Activated T-helper 1 cell treated with anti-CD3 and anti-CD28 coated beads, Interleukin-12 subunit alpha, Interleukin-12 subunit beta, Interleukin-2, Interleukin-4 antibody, amounts not matched to agents 30 ng/mL and 10 ng/mL and 1 ng/mL, durations not matched to agents 14 hours and 24 hours and 36 hours (primary cell): ENCODE measurements at places on chromosomes 16 and 17. TPM values are rescaled to one million over a fixed set of nuclear protein-coding genes. Genes with fewer than 3 reads are reported as not detected.

Gene UNC13D
- 185 and 186 TPM in 2 replicates for total RNA-seq

DNA sequence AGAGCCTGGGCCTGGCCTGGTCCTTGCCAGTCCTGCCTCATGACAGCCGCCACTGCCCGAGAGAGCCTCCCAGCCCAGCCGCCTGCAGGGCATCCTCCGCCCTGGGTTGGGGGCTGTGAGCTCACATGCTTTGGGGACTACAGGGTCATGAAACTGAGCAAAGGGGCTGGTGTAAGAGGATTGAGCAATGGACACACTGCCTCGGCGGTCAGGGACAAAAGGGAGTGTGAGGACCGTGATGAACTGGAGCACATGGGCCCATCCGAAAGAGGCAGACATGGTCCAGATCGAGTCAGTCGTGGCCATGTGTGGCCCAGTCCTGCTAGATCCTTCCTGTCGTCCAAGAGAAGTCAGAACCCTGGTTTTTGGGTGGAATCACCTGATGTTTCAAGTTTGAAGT is 52.3 kb downstream of the GSG1L start:
- H3K36me3 ChIP-seq: no peaks in the 10 kb centered on the region
- no peaks in the 10 kb centered on the region for H3K4me1 ChIP-seq
- peaks cover 2% of the 10 kb centered on the region for H3K27me3 ChIP-seq
- DNase-seq: no peak

Gene KRTAP1-1
- not detected in 2 replicates for total RNA-seq

GRCh38 chr16:65725156-65725845 is 603.4 kb upstream of the CDH11 start:
- H3K4me1 ChIP-seq: no peaks in the 10 kb centered on the region
- DNase-seq: no peak
- no peak overlapping the region for H3K27ac ChIP-seq
- H3K36me3 ChIP-seq: no peaks in the 10 kb centered on the region
- no peak overlapping the region for H3K4me3 ChIP-seq

Gene FBXO39
- 0.29 TPM in 1 of 2 replicates, not detected in the other for total RNA-seq

DNA sequence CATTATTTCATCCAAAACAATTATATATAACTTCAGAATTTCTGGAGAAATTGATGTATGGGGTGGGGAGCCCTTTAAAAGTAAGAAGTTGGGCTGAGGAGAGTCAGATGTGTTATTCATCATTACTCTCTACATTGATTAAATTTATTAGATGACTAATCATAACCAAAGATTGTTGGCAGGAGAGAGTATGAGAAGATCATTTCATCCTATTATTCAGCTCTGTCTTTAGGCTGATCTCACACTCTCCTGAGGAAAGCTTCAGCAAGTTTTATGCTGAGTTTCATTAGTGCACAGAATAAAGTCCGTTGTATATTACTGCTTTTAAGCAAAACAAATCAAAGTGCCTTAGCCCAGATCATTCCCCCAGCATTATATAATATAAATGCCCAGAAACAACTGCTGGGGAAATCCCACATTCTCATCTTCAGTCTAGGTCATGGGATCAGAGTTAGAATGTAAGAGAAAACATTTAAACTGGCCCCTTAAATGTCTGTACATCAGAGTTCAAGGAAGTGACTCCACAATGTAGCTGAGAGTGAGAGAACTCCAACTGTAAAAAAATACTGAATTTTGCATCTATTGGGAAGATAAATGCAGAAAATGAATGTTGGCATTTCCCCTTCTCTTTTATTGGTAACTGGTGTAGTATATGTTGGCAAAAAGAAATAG is 130.1 kb upstream of the HLF start:
- H3K27me3 ChIP-seq: no peaks in the 10 kb centered on the region
- no peaks in the 10 kb centered on the region for H3K36me3 ChIP-seq
- no peaks in the 10 kb centered on the region for H3K4me1 ChIP-seq
- H3K27ac ChIP-seq: no peak overlapping the region
- H3K4me3 ChIP-seq: no peak overlapping the region

DNA sequence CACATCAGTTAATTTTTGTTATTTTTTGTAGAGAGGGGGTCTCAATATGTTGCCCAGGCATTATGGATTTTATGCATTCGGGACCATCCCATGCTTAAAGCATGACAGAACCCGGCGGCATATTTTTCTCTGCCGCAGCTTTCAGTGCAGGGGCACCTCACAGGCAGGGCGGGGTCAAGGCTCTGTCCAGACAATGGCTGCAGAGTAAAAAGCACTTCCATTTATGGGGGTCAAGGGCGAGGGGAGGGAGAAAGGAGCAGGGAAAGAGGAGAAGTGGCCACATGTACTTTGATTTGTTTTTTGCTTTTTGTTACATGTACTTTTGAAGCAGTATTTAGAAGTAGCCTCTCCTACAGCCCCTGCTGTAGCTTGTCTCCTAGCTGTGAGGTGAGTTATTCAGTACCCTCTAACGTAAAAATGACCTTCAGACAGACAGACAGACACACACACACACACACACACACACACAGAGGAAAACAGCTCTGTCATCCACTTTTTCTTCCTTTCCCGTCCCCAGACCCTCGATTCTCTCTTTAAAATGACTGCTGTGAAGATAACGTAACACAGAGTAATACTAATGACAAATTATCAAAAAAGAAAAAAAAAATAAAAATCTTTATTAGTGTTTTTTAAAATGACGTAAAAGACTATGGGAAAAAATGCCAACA is 856 bp upstream of the SCPEP1 start:
- peaks cover 32% of the 10 kb centered on the region for H3K27me3 ChIP-seq
- no peak overlapping the region for H3K27ac ChIP-seq
- peak overlapping the region; percentile 71 for H3K4me3 ChIP-seq
- H3K4me1 ChIP-seq: peaks cover 19% of the 10 kb centered on the region
- peaks cover 2% of the 10 kb centered on the region for H3K36me3 ChIP-seq

GRCh38 chr16:80121522-80121909 is 419.3 kb upstream of the DYNLRB2 start:
- no peak overlapping the region for H3K27ac ChIP-seq
- peaks cover 2% of the 10 kb centered on the region for H3K27me3 ChIP-seq
- H3K4me3 ChIP-seq: no peak overlapping the region
- H3K36me3 ChIP-seq: no peaks in the 10 kb centered on the region
- DNase-seq: no peak
- H3K4me1 ChIP-seq: no peaks in the 10 kb centered on the region

DNA sequence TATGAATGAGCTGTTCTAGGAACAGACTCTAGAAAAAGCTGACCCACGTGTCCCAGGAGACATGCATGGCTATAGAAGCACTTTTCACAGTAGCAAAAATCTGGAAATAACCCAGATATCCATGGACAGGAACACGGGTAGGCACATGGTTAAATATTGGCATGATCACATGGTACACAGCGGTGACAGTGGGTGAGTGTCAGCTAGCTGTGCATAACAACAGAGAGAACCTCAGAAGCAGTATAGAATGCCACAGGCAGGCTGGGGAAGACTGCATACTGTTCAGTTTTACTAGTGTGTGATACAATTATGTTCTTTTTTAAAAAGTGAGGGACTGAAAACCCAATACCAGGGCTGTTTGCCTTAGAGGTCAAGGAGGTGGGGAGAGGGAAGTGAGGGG is 31.4 kb downstream of the EPN2 start:
- no peak overlapping the region for H3K4me3 ChIP-seq
- no peak overlapping the region for H3K27ac ChIP-seq
- no peak for DNase-seq
- no peaks in the 10 kb centered on the region for H3K36me3 ChIP-seq

DNA sequence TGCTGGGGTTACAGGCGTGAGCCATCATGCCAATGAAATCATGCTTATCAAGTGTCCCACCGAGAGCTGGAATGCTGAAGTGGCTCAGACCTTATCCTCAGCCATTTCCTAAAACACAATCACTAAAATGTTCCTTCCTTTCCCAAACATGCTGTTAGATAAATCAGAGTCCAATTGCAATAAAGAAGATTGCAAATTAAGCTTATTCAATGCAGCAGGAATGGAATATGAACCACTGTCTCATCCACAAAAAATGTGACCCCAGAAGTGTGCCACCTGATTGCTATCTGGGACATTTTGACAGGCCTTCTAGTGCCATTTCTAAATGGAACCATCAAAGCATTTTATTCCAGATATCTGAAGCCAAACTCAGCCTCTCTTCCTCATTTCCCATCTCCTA is 205.5 kb upstream of the CDH11 start:
- H3K4me1 ChIP-seq: no peaks in the 10 kb centered on the region
- H3K4me3 ChIP-seq: no peak overlapping the region
- no peak for DNase-seq
- H3K36me3 ChIP-seq: no peaks in the 10 kb centered on the region
- no peaks in the 10 kb centered on the region for H3K27me3 ChIP-seq
- H3K27ac ChIP-seq: no peak overlapping the region

GRCh38 chr17:62827746-62828485 is 19.8 kb upstream of the MARCHF10 start:
- H3K27me3 ChIP-seq: peaks cover 4% of the 10 kb centered on the region
- no peak for DNase-seq
- no peak overlapping the region for H3K27ac ChIP-seq
- H3K4me3 ChIP-seq: no peak overlapping the region
- no peaks in the 10 kb centered on the region for H3K36me3 ChIP-seq

DNA sequence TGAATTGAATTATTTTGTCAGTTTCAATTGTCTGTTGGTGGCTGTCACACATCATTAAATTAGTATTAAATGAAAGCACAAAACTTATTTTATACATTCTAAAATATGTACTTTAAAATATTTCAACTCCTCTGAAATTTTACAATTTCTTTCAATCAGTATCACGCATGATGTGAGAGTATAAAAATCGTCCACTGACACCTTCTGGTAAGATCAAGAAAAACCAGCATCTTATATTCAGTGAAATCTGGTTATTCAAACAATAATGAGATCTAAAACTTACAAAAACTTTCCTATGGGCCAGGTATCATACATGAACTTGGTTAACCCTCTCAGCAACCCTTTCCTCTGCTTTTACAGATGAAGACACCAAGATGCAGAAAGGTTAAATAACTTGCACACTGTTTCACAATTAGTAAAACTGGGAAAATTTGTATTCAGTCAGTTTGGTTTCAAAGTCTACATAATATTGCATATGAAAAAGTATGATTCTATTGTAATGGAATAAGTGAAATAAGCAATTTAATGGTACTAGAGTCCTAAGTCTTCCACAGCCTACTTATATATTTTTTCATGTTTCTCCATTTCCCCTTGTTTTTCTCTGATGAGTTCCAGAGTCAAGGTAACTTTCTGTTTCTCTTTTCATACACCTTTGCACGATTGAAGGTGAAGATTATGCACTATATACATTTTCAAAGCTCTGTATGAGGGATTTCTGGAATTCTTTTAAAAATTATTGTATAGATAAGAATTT is 58.7 kb downstream of the EFCAB5 start:
- no peak for DNase-seq
- H3K27me3 ChIP-seq: peaks cover 6% of the 10 kb centered on the region
- no peak overlapping the region for H3K4me3 ChIP-seq
- no peak overlapping the region for H3K27ac ChIP-seq
- peaks cover 13% of the 10 kb centered on the region for H3K4me1 ChIP-seq

GRCh38 chr17:66413559-66414520 is 111.4 kb downstream of the PRKCA start:
- H3K4me3 ChIP-seq: no peak overlapping the region
- peaks cover 42% of the 10 kb centered on the region for H3K4me1 ChIP-seq
- peaks cover 16% of the 10 kb centered on the region for H3K36me3 ChIP-seq
- H3K27ac ChIP-seq: no peak overlapping the region

Gene WRAP53
- total RNA-seq: 31.5 TPM in 2 replicates

DNA sequence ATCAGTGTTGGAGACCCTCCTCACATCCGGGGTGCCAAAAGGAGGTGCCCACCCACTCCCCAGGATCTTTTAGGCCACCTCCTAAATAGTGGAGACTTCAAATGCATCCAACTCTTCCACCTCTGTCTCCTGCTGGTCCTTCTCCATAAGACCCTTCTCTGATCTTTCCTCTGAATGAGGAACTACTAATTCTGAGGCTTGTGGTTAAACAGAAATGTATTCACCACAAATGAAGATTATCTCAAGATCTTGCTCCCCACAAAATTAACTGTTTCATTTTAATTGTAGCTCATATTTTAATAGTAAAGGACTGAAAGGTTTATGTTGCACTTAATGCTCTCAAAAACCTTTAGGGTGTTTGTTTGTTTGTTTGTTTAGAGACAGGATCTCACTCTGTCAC is 34.1 kb downstream of the TLE7 start:
- peaks cover 5% of the 10 kb centered on the region for H3K4me1 ChIP-seq
- H3K36me3 ChIP-seq: no peaks in the 10 kb centered on the region
- H3K4me3 ChIP-seq: no peak overlapping the region
- no peak overlapping the region for H3K27ac ChIP-seq

Gene ZNF785
- 19.2 and 21.5 TPM in 2 replicates for total RNA-seq
